WTC11 (cell line): ENCODE measurements at places on chromosomes 7 and 10. TPM values are rescaled to one million over a fixed set of nuclear protein-coding genes. Genes with fewer than 3 reads are reported as not detected.

DNA sequence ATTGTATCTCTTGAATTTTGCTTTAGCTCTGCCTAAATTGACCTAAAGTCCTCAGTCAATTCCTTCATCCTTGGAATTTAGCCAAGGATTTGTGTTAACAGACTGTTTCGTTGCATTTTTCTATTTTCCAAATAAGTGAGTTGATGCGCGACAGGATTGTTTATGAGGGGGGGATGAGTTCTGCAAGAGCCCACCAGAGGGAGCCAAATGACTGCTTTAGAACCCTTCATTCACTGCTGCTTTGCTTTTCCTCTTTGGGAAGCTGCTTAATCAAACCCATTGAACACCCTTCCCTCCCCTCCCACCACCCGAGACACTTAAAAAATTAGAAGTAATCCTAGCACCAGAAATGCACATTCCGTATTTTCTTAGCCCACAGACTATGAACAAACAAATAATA lies 33.7 kb upstream of the PTF1A start:
- H3K27ac ChIP-seq = no peak overlapping the region
- peaks cover 16% of the 10 kb centered on the region for H3K27me3 ChIP-seq
- H3K4me1 ChIP-seq = peaks cover 15% of the 10 kb centered on the region

- no peak for DNase-seq
- H3K4me1 ChIP-seq = peaks cover 28% of the 10 kb centered on the region
- H3K36me3 ChIP-seq = peaks cover 10% of the 10 kb centered on the region
- H3K27ac ChIP-seq = peak overlapping the region; percentile 62
- H3K27me3 ChIP-seq = no peaks in the 10 kb centered on the region
Measured at GRCh38 chr10:103157246-103157645, 35.8 kb downstream of the NT5C2 start.

DNA sequence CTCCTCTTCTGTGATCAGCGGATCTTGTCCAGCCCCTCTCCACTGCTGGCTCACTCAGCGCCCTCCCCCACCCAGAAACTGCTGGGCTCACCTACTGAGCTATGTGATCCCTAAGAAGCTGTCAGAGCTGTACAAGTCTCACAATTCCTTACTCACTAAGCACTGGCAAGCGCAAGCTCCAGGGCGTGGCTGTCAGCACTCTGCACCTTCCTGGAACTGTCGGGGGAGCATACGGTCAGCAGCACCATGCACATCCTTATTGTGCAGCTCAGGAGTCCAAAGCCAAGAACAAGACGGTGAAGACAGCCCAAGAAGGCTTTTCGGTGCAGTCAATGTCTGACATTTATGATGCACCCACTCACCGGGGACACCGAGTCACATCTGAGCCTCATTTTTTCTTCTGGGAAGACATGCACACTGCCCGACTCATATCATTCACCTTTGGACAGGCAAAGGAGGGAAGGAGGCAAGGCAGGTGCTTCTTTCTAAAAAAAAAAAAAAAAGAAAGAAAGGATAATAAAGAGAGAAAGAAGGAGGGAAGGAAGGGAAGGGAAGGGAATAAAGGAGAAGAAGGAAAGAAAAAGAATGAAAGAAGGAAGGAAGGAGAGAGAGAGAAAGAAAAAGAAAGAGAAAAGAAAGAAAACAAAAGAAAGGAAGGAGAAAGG lies 56.3 kb downstream of the ASB13 start:
- no peaks in the 10 kb centered on the region for H3K36me3 ChIP-seq
- no peak for DNase-seq
- no peak overlapping the region for H3K27ac ChIP-seq

DNA sequence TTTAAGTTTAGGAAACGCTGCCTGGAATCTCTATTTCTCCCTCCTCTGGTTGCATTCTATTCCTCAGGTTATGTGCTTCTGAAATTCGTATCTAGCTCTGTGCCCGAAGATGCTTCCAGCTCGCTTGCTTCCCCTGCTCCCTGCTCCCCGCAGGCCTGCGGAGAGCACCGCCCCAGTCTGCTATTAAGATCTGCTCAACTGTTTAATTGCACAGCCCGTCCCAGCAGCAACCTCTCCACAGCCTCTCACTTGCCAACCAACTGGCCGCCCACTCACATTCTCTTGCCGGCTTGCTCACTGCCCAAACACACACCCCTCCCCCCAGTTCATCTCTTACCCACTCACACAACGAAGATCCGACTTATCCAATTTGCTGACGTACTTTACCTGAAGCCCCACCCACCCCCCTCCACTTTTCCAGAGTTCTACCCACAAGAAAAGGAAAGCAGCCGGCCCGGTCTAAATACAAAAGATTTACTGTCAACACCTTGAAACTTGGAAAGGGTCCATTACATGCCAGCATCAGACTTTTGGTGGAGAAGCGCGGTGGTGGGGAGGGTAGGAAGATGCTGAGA lies 167.3 kb upstream of the KLF14 start:
- DNase-seq = no peak
- no peaks in the 10 kb centered on the region for H3K27me3 ChIP-seq
- H3K27ac ChIP-seq = no peak overlapping the region

GRCh38 chr10:14185316-14186045 lies 145.2 kb downstream of the FRMD4A start:
- peak; percentile 42 for DNase-seq
- peak overlapping the region; percentile 100 for H3K27ac ChIP-seq
- H3K36me3 ChIP-seq = no peaks in the 10 kb centered on the region
- no peak overlapping the region for H3K4me3 ChIP-seq
- H3K4me1 ChIP-seq = peaks cover 26% of the 10 kb centered on the region
- H3K27me3 ChIP-seq = no peaks in the 10 kb centered on the region; the same call in 1 of the 2 replicates

GRCh38 chr7:124130-124949 lies 68.0 kb upstream of the FAM20C start:
- peaks cover 51% of the 10 kb centered on the region for H3K4me1 ChIP-seq
- no peak for DNase-seq

ERVW-1 gene
- total RNA-seq = 0.07 to 0.14 TPM in 2 of 3 replicates, not detected in the other

CHCHD2 gene
- total RNA-seq = 2.2 to 2.4 TPM (median 2.2 TPM) in 3 replicates
